Mucosa of gallbladder (tissue), 1 donor: ENCODE measurements at places on chromosomes 11 and 22.

DNA sequence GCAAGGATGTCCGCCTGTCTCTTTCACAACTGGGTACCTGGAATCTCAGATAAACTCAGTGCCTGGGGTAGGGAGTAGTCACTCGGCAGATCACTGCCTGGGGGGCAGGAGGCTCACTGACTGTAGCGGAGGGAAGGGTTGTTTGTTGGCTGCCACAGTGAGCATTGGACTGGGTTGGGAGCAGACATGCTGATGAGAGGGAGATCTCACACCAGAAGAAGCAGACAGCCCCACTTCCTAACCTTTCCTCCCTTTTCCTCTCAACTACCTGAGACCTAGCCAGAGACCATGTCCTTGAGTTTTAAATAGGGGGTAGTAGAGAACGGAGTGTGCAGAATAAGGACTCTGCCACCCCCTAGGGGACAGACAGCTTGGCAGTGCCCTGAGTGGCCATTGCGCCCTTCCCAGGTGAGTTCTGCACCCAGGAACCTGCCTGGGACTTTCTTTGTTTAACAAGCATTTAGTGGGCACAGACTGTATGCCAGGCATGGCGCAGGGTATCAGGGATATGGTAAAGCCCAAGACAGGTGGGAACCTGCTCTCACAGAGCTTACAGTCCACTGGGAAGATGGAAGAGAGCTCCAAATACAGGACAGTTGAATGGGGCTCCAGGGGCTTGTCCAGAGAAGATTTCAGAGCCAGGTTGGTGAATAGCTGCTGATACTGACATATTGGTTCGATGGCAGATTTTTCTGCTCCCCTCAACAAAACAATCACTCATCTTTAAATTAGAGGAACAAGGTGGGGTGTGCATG lies 115.7 kb upstream of the NNMT start:
- DNase-seq: peak; percentile 63

DNA sequence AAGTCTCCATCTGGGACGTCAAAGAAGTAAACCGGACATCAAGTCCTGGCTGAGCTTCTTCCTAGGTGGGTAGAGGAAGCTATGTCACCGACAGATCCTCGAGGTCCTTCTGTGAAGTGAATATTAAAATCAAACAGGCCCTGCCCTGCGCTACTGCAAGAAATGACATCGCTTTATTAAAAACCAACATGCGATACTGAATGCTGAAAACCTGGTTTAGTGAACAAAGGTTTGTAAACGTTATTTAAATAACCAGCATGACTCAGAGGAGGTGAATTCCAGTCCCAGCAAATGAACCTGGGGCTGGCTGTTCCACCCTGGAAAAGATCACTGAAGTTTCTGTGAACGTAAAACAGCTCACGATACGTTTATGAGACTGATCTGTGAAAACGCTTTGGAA lies 645 bp downstream of the RTCB start:
- DNase-seq: no peak

- DNase-seq: no peak
Observed at GRCh38 chr11:117019871-117020270, 78.4 kb downstream of the SIK3 start.

DNA sequence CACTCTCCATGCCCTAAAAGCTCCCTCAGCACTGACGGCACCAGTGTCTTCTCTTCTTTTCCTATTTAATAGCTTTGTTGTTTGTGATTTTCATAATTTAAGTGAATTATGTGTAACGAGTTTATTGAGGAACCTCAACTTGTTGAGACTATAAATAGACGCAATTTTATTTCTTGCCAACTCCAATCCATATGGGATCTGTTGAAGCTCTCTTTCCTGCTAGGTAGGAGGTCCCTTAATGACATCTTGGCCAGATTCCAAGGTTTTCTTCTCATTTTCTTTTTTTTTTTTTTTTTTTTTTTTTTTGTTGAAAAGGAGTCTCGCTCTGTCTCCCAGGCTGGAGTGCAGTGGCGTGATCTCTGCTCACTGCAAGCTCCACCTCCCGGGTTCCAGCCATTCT lies 14.2 kb downstream of the RTL6 start:
- no peak for DNase-seq

DNA sequence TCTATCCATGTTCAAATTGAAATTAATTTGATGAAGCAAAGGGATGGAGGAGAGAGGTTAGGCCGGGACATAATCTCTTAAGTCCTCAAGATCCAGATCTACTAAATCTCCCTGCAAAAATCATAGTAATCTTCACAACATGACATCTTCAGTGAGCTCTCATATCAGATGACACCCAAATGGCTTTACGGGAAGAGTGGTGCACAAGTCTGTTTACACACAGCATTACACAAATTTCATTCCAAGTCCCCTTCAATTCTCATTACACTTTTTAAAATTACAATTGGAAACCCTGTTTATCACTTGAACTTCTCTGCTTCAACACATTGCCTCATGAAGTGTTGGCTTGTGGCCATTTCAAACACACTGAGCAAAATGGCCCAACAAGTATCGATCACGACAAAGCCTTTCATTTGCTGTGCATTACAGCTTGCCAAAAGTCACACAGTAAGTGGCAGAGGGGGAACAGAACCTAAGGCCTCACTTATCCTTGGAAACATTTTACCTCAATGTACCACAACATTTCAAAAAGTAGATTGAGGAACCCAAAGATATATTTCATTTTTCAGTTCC lies 17.9 kb upstream of the TPH1 start:
- DNase-seq: peak; percentile 19

DNA sequence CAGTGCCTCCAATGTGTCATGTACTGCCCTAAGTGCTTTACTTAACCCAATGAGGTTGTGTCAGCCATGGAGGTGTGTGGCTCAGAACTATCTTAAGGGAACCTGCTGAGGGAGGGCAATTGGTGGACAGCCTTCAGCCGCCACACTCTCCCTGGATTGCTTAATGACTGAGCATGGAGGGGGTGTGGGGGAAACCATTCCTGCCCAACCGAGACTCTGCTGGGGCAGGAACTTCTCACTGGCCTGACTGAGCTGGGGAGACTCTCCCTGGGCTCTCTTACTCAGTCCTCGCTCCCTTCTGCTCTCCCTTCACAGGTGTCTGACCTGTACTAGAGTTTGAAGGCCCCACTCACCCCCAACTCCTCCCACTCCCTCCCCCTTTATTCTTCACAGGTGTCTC lies 114.8 kb downstream of the CCDC81 start:
- no peak for DNase-seq

DNA sequence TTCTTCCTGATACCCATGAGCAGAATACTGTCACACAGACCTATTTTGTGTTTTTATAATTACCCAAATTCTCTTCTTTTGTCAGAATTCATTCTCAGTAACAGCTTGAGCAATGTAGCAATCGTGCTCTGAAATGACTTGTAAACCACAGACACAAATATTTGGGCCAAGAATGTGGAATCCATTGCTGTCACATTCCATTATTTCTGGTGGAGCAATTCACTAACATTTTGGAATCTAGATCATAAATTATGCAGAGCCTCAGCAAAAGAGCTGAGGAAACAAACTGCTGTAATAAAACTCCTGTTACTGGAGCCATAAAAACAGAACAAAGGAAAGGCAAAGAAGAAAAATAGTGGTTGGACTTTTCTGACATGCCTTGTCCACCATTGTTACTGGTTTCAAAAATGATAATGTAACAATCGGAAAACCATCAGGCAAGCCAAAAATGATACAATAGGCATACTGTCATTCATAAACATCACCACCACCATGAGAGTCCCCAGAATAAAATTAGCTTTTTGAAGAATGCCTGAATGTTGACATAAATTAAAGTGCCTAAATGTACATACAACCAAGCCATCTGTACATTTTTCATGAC lies 223.4 kb upstream of the PITPNB start:
- DNase-seq: no peak

GRCh38 chr11:114273071-114273470 lies 23.1 kb upstream of the NNMT start:
- no peak for DNase-seq

GRCh38 chr11:69641681-69642548 lies 959 bp downstream of the CCND1 start:
- no peak for DNase-seq

- peak; percentile 5 for DNase-seq
Observed at GRCh38 chr22:49331223-49331815, 496.4 kb downstream of the BRD1 start.

- no peak for DNase-seq
Observed at GRCh38 chr22:30702856-30703255, 8.2 kb downstream of the OSBP2 start.

GRCh38 chr11:31141789-31142188 lies 227.8 kb downstream of the DCDC1 start:
- no peak for DNase-seq

DNA sequence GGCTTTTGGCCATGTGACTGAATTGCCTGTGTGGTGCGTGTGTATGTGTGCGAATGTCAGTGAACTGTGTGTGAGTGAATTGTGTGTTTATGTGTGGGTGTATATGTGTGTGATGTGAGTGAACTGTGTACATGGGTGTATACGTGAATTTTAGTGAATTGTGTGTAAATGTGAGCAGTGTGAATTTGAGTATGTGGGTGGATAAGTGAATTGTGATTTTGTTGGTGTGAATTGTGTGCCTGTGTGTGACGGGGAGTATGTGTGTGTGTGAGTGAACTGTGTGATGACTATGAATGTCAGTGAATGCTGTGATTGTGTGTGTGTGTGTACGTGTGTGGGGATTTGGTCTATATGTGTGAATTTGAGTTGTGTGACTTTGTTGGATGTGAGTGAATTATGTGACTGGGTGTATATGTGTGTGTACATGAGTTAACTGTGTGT lies 3.5 kb downstream of the DDTL start:
- DNase-seq: no peak

DNA sequence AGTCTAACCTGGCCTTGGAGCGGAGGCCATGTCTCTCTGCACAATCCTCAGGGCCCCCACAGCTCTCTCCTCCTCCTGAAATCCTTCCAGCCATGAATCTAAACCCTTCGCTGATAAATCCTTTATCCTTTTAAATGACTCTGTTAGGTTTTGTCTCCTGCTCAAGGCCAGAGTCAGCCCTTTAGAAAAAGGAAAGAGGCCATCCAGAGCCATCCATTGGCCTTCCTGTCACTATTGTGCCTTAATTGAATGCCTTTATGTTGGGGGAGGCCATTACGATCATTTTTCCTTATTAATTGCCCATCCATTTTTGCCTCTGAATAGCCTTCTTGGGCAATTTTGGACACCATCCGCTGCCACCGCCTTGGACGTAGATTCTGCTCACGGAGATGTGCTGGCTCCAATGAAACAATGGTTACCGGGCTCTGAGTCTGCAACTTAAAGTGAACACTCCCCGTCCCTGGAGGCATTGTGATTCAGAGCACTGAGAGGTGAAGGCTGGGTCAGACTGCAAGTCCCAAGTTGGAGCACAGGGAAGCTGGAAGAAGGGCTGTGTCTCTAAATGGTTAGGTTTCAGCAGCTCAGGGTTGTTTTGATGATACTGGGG lies 213.0 kb upstream of the E2F8 start:
- DNase-seq: no peak

GRCh38 chr11:23973244-23973643 lies 523.6 kb upstream of the LUZP2 start:
- no peak for DNase-seq

DNA sequence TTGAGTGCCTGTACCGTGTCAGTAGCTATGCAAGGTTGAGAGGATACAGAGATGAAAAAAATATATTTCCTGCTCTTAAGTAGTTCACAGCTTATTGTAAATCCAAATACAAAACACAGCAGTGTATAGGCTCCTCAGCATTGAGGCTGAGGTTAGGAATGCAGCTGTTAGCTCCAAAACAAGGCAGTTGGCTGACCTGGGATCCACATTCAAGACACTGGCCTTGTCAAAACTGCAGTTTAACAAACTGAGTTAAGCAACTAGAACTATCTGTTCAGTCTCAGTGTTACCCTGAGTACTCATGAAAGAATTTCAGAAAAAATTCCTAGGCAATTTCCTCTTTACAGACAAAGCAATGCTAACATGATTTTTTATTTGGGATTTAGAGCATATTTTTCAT lies 42.8 kb downstream of the REXO2 start:
- DNase-seq: no peak

- no peak for DNase-seq
Observed at GRCh38 chr11:90532125-90532524, 309.3 kb upstream of the CHORDC1 start.

- no peak for DNase-seq
Observed at GRCh38 chr11:79018371-79018849, 422.4 kb downstream of the TENM4 start.

GRCh38 chr11:2107941-2108630 lies 31.1 kb downstream of the IGF2 start:
- DNase-seq: no peak

DNA sequence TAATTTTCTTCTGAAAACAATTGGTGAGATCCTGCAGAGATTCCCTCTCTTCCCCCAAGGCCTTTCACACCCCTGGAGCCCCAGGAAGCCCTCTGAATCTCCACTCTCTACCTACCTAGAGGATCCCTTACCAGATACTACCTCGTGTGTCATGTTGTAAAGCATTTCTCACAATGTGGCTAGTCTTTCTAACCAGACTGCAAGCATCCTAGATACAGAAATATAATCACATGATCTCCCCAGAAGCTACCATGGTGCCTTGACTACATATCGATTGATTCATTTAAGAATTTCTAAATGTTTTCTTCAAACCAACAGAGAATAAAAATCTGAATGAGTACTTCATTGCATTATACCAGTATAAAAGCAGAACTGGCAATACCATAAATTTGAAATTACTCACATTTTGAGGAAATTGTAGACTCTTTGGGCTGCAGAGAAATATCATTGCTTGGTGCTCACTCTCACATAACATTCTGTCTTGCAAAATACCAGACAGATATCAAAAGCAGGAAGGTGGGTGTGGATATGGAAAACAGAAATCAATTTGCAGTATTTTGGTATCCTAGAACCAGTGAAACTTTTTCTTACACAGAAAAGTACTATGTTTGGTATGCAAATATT lies 113.5 kb downstream of the MAML2 start:
- no peak for DNase-seq

DNA sequence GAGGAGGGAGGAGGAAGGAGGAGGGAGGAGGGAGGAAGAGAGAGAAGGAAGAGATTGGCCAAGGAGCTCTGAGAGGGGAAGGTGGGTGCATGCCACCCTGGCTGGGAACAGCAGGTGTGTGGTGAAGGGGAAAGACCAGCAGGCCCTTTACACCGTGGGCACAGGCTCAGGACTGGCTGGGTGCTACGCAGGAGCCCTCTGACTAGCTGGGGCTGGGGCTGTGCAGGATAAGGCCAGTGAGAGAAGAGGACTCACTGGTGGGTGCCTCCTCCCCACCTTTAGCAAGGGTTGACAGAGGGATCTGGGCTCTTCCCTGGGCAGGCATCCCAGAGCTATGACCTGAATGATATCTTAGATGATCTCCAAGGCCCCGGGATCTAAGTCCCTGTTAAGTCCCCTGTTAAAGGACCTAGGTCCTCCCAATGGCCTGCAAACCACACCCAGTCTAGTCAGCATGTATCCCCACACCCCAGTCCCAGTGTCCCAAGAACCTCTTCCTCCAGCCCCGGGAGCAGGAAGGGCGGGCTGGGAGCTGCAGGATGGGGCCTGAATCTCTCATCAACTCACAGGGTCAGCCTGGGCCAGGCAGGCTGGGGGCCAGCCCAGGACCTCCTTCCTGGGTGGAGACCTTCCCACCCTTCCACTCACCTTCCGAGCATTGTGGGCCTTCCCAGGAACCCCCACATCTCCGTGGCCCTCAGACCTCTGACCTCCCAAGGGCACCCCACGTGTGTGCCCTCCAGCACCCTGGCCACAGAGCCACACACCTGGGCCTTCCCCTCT lies 55.4 kb downstream of the CDKN1C start:
- DNase-seq: no peak
